Germinal center (tissue), 1 donor: ENCODE measurements at places on chromosomes 11 and 22.

GRCh38 chr11:65293909-65294381 lies 20.7 kb upstream of the CDC42EP2 start:
- no peak for DNase-seq

DNA sequence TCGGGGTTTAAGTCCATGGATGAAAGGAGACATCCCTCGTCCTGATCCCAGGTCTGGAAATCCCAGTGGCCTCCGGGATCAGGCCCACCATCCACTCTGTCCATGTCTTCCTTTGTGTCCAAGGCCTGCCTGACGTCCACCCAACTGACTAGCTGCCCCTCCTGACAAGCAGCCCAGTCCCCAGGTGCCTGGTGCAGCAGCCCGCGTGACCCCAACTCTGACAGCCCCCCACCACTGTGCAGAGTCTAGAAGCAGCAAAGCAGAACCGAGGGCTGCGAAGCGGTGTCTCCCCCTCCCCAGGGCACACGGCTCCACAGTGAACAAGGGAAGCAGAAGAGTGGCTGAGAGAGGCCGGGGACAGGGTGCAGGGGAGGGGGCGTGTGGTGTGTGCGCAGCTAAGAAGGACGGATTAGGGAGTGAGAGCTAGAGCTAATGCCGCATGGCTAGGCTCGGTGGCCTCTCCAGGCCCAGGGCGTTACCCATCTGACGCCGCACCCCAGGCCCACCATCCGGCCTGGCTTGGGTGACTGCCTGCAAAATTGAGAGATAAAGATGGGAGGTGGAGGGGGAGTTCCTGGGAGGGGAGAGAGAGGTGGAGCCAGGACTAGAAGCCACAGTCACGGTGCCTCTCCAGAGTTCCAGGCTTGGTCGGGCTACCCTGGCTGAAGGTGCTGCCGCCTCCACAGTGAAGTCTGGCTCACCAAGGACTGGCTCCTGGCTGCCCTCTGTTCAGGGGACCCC lies 16.6 kb upstream of the BAIAP2L2 start:
- DNase-seq = no peak

- no peak for DNase-seq
Measured at GRCh38 chr22:36671404-36671803, 32.1 kb downstream of the CACNG2 start.

- no peak for DNase-seq
Measured at GRCh38 chr11:126588630-126589491, 233.4 kb downstream of the ST3GAL4 start.

DNA sequence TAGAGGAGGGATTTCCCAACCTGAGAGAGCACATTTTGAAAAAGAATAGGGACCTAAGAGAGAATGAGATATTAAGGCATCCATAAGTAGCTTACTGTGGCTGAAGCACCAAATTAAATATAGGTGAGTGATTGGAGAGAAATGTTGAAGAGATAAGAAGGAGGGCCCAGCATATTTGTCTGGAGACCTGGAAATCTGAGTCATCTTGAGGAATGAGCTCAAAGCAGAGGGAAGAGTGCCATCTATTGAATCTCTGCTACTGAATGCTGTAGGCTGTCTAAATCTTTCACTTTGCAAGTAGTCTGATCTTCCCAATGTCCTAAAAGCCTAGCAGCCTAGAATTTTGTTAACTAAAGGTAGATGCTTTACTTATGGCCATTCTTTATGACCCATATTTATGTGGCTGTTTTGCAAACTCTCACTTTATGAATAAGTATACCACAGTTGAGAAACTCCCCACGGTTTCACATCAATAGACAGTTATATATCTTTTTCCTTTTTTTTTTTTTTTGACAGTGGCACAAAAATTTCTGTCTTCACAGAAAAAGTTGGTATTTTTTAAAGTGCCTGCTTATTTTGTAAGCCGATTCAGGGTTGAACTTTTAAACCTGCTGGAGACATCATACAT lies 2093.5 kb downstream of the LRRC4C start:
- DNase-seq = no peak
